ENCODE measurements at places on chromosomes 3 and 15. TPM values are rescaled to one million over a fixed set of nuclear protein-coding genes. Genes with fewer than 3 reads are reported as not detected.
A peak's percentile ranks its signal among the peaks of the same experiment; 100 is the strongest.

DNA sequence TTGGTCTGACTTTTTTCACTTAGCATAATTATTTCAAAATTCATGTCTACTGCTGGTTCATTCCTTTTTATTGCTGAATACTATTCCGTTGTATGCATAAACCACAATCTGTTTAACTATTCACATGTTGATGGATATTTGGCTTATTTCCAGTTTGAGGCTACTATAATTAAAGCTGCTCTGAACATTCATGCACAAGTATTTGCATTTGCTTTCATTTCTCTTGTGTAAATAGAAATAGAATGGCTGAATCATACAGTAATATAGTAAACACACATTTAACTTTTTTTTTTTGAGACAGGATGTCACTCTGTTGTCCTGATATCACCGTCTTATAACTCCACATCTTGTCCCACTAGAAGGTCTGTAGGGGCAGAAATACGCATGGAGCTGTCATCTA is 57.3 kb downstream of the NMNAT3 start:
- H3K4me3 ChIP-seq = no peak overlapping the region
- H3K4me1 ChIP-seq = no peaks in the 10 kb centered on the region
- DNase-seq = no peak
- no peaks in the 10 kb centered on the region for H3K27me3 ChIP-seq

DNA sequence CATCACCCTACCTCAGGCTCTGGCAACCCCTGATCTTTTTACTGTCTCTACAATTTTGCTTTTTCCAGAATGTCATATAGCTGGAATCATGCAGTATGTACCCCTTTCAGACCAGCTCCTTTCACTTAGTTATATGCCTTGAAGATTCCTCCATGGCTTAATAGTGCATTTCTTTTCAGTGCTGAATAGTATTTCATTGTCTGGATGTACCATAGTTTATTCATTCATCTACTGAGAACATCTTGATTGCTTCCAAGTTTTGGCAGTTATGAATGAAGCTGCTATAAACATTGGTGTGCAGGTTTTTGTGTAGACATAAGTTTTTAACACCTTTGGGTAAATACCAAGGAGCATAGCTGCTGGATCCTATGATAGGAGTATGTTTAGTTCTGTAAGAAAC is 50.8 kb upstream of the ANP32A start:
- H3K4me1 ChIP-seq = no peaks in the 10 kb centered on the region
- H3K27me3 ChIP-seq = no peaks in the 10 kb centered on the region
- H3K4me3 ChIP-seq = no peak overlapping the region
- no peak for DNase-seq
- no peak overlapping the region for H3K27ac ChIP-seq

- no peaks in the 10 kb centered on the region for H3K4me1 ChIP-seq
- DNase-seq = peak; percentile 71
- peak within 1 kb of the TSS; percentile 69 for H3K27ac ChIP-seq
- no peaks in the 10 kb centered on the region for H3K36me3 ChIP-seq
- no peaks in the 10 kb centered on the region for H3K27me3 ChIP-seq
These were observed at the start of gene DNAJA4 for GRCh38 chr15:78264304-78265136. DNAJA4 (plus strand) TSS chr15:78264562; CDS start chr15:78264764, 202 bp downstream.

The MNS1 gene
- 3.5 TPM for total RNA-seq

Measured in aorta (tissue), 5 donors.